ENCODE measurements at places on chromosomes 3 and 15.
A peak's percentile ranks its signal among the peaks of the same experiment; 100 is the strongest.

GRCh38 chr3:142118911-142119310, 30.4 kb downstream of the TFDP2 start:
- DNase-seq: no peak

DNA sequence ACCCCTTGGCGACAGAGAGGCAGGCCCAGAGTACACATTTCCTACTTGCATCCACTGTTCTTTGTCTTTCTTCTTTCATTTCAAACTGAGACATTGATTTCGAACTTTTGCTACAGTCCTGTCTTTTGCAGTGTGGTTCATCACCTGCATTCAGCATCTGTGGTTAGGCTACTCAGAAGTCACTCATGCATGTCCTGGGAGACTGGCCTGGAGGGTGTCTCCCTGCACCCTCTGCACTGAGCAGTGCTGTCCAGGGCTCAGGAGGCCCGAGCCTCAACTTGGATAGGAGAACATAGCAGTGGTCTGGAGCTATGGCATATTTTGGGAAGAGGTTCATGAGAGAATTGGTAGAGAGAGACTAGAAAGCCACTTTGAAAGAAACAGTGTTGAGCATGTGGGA, 240.2 kb upstream of the TPRG1 start:
- peak; percentile 58 for DNase-seq

DNA sequence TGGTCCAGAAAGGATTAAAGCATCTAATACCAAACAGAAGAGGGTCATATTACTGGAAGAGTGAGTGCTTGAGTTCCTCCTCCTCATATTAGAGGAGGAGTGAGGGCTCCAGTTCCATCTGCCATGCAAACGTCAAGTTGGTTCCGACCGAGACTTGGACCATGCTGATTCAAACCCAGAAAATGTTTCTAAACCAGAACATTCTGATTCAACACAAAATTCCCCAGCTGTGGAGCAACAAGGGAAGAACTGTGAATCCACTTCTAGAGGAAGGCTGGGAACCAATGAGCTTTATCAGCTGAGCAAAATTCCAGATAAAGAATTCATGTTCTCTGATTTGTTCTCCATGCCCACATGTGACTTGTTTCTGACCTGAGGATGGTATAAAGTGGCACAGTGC, 135.6 kb upstream of the WNT5A start:
- DNase-seq: no peak

- peak; percentile 93 for DNase-seq
Observed at GRCh38 chr3:141828890-141829289, 47.6 kb upstream of the ATP1B3 start.

DNA sequence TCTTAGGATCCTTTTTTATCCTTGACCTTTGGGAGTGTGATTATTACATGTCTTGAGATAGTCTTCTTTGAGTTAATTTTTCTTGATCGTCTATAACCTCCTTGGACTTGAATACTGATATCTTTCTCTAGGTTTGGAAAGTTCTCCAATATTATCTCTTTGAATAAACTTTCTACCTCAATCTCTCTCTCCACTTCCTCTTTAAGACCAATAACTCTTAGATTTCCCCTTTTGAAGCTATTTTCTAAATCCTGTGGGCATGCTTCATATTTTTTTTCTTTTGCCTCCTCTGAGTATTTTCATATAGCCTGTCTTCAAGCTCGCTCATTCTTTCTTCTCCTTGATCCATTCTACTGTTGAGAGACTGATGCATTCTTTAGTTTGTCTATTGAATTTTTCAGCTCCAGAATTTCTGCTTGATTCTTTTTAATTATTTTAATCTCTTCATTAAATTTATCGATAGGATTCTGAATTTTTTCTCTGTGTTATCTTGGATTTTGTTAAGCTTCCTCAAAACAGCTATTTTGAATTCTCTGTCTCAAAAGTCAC, 12.1 kb downstream of the USF3 start:
- no peak for DNase-seq

Measured in islet precursor cell (in vitro differentiated cells).